Thymus (tissue), 14 donors: ENCODE measurements at places on chromosomes 5 and 9.

DNA sequence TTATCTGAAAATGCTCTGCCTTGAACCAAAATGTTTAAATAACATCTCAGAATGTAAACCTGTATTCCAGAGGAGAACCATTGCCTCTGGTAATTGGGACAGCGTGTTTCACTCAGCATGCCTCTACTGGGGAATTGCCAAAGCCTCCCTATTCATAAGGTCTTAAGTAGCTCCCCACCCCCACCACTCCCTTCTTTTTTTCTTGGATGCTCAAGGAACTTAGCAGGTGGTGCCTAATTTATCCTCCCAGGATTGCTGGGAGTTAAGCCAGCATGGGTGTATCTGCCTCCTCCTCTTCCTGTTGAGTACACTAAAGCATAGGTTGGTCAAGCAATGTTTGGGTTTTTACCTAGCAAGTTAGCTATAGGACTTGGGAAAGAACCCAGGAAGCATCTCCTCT lies 220.2 kb downstream of the DMAC1 start:
- DNase-seq: no peak

DNA sequence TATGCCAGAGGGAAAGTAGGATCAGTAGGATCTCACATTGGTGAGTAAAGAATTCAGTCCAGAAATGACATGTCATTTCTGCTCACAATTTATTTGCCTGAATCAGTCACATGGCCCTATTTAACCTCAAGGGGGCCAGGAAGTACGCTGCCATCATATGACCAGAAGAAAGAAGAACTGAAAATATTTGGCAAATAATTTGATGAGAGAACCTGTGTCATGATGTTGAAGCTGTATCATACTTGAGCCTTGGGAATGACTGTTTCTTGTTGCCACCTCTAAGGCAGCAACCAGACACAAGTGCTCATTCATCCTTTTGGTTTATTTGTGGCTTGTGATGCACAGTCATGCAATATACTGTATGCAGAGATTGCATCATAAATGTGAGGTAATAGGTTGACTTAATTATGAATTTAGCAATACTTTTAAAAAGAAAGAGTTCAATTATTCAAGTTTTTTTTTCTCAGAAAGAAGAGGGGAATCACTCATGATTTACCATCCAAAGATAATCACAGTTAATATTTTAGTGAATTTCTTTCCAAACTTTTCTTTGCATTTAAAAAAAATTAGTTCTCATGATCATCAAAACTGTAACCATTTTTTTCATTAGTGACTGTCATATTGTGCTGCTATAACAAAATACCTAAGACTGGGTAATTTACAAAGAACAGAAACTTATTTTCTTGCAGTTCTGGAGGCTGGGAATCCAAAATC lies 8.2 kb upstream of the ZFYVE16 start:
- DNase-seq: no peak

- DNase-seq: no peak
These were observed 5.4 kb downstream of the REEP2 start for GRCh38 chr5:138444078-138444773.

DNA sequence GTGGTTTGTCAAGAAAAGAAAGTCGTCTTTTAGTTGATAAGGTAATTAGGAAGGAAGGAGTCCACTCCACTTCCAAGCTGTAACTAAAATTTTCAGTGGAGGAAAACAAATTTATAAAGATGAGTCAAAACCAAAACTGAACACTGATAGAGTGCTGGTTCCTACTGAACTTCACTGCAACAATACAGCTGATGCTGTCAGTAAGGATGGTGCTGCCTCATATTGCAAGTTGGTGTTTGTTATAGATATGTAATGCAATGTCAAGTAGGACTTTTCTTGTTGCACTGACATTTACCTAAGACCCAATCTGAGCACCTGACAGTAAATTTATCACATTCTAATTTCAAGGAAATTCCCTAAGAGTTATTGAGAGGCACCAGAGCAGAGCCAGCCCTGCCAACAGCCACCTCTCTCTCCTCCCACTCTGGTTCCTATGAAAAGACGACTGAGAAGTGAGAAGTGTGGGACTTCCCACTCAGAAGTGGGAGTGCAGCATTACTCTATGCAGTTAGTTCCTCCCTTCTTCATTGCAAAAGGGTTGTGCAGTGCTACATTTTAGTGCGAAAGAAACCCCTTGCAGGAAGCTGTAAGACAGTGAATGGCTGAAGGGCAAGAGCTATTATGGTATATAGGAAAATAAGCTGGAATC lies 350.8 kb downstream of the NFIB start:
- DNase-seq: no peak

GRCh38 chr9:87387351-87388011 lies 110.2 kb upstream of the DAPK1 start:
- no peak for DNase-seq

DNA sequence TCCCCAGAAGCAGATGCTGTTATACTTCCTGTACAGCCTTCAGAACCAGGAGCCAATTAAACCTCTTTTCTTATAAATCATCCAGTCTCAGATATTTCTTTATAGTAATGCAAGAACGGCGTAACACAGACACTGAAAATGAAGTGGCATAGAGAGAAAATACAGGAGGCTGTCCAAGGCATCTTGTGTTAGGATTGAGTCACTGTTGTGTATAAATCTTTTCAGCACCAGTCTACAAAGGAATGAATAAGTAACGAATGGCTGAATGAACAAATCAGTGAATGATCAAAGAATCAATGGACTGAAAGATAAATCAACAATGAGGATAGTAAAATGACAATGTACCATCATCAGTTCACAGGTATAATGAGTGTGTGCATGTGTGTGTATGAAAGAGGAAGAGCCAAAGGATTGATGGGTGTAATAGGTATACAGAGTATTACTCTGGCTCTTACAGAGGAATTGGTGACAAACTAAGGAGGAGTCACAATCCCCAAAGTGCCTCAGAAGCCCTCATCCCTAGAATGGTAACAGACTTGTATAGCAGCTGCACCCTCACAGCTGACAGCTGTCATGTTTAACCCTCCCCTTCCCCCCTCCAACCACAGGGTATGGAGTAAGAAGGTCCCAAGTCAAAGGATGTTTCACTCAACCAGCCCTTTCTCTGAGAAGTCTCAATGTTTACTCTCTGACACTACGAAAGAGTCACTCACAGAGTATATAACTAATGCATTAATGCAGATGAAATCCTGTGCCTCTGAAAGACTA lies 29.8 kb upstream of the MIER3 start:
- peak; percentile 68 for DNase-seq

DNA sequence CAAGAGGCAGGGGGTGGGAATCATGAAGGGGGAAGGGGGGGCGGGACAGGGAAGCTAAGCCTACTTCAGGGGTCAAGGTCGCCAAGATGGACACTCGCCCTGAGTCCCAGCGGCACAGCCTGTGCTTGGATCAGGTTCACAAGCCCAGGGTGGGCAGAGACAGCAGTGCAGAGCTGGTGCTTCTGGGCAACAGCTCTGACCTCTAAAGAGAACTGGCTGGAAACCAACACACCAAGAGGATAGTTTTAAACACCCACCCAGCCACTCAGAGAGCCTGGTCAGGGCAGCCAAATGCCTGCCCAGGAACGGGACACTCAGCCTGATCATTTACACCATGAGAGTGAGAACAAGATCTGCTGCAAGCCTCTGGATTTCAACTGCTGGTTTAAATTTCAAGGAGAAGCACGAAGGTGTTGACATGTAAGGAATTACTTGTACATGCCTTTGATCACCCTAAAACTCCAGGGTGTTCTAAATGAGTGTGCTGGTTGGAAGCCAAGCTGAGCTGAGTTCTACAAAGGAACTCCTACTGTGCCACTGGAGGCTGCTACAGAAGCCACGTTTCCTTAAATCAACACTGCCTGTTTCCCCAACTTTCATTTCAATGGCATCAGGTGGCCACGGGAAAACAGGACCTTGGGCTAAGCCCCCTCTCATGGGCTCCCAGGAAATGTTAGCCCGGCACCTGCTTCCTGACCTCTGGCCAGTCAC lies 91.5 kb downstream of the TTLL11 start:
- DNase-seq: no peak

- no peak for DNase-seq
These were observed 43.4 kb downstream of the PPP1R2B start for GRCh38 chr5:156893517-156893916.

GRCh38 chr9:37033141-37033540 lies 927 bp downstream of the PAX5 start:
- no peak for DNase-seq

DNA sequence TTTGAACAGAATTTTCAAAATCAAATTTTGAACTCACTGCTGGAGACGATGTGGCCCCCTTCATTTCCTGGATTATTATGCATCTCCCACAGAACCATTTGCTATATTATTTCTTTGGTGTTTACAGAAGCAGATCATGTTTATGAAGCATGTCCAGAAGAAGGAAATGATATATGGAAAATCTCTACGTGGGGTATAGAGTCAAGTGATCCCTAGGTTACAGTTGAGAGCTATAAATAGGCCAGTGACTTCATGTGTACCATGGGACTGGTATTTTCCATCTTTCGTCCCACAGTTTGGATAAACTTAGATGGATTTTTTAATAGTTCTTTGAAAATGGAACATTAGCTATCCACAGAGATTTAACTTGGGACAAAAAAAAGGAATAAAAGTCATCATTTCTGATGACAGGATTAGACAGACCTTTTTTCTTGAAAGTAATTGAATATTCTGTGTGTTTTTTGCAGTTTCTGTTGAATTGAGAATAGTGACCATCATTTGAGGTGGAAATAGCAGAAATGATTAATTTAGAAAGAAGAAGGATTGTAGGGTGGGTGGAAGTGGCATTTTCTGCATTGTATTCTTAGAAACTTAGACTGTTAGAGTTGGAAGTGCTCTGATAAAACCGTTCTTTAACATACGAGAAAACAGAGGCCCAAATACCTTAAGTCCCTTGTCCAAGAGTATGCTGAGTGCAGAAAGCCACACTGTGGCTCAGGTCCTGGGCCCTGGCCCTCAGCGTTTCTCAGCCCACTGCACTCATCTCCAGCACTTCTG lies 136.4 kb downstream of the PIP5K1B start:
- DNase-seq: no peak

- no peak for DNase-seq
These were observed 2124.9 kb downstream of the MAT2B start for GRCh38 chr5:165630261-165630778.

DNA sequence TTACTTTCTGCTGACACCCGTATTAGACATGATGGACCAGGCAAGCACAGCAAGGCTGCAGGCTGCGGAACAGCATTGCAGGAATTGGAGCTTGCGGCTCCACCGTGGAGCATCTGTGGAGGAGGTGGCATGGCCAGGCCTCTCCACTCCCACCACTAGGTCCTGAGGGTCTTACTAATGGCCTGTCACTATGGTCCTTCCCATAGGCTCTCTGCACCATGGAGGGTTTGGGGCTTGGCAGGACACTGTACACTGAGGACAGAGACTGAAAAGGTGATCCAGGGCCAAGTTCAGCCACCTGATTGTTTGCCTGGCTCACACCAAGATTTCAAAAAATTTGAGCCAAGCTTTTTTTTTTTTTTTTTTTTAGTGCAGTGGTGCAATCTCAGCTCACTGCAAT lies 14.3 kb upstream of the ZBTB43 start:
- no peak for DNase-seq

GRCh38 chr5:135081240-135081639 lies 47.2 kb upstream of the PITX1 start:
- DNase-seq: no peak

GRCh38 chr5:177301503-177302165 lies 1.9 kb downstream of the RAB24 start:
- DNase-seq: peak; percentile 46

DNA sequence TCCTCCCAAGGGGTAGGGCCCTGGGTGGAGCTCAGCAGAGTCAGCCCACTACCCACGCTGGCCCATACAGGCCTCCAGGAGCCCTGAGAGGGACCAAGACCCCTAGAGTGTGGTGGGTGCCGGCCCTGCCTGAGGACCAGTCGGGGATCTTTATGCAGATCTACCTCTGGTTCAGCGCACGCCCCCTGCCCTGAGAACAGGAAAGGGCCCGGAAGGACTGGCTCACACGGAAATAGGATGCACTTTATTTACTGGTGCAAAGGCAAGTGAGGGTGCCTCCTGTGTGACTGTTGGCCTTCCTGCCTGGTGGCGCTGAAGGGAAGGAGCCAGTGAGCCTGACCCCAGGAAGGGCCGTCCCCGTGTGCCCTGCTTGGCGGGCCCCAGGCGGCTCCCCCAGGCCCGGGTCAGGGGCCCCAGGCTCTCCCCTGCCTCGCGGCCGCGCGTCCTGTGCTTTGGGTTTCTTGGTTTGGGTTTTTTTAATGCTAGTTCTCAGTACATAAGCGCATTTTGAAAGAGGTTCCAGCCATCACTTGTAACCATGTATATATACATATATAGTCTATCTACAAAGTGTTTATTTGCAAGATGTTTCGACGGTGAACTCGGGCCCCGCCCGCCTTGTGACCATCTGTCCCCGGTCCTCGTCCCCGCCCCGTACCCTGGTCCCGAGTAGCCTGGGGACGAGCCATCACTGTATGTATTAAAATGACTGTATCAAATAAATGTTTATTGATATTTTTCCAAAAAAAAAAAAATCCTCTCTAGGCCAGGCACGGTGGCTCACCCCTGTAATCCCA lies 76.4 kb upstream of the ROR2 start:
- no peak for DNase-seq

GRCh38 chr9:13718086-13718485 lies 438.6 kb upstream of the MPDZ start:
- no peak for DNase-seq

DNA sequence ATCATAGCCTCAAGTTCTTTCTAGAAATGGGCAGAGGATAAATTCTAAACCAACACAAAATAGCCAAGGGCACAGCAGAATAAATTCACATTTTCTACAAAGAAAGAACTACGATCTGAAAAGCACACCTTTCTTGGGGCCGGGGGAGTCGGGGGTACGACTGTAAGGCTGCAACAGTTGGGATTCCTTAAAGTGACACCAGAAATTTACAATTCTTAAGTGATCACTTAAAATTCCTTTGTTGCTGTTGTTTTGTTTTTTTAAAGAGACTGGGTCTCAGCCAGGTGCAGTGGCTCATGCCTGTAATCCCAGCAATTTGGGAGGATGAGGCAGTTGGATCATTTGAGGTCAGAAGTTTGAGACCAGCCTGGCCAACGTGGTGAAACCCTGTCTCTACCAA lies 95.8 kb downstream of the CDK5RAP2 start:
- no peak for DNase-seq

GRCh38 chr5:134063188-134063820 lies 51.2 kb upstream of the TCF7 start:
- no peak for DNase-seq

DNA sequence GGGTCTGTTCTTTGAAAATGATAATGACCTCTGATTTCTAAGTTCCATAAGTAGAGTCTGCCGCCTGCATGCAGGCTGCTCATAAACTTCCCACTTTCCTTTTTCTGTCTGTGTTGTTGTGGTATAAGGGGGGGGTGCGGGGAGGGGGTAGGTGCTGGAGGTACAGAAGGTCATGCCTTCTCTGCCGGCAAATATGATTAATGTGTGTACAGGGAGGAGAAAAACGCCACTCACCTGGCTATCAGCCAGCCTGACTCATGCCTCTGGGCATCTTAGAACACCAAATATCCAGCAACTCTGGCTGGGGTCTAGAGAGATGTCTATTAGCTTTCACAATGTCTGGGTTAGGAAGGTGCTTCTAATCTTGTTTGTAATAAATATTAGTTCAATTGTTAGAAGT lies 128.3 kb downstream of the EFNA5 start:
- no peak for DNase-seq

GRCh38 chr5:33679791-33680190 lies 212.0 kb downstream of the ADAMTS12 start:
- no peak for DNase-seq

- no peak for DNase-seq
These were observed 257.3 kb downstream of the GAS1 start for GRCh38 chr9:86690034-86690433.

GRCh38 chr9:132970324-132971062 lies 8.0 kb upstream of the GFI1B start:
- DNase-seq: no peak

GRCh38 chr5:124126504-124127217 lies 614.7 kb downstream of the CSNK1G3 start:
- DNase-seq: no peak
